ENCODE measurements at places on chromosomes 16 and 17. TPM values are rescaled to one million over a fixed set of nuclear protein-coding genes. Genes with fewer than 3 reads are reported as not detected.

DNA sequence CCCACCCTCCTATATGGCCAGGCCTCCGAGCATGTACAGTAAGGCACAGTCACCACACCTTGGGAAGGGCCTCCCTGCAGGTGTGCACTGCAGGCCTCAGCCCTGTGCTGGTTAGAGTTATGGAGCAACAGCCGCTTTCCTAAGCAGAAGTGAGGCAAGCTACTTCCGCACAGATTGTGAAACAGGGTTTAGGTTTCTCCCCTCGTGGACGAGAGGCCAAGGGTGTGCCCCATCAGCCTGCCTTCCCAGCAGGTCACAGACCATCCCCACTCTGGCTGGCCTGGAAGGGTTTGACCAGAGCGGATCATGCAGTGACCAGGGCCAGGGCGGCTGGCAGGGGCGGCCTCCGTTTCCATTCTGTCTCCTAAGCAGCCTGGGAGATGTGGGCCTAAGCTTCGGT lies 4.7 kb downstream of the MSRB1 start:
- DNase-seq: peak; percentile 91

EXOC3L1 gene
- 2.8 TPM for total RNA-seq

- DNase-seq: peak; percentile 71
Measured at GRCh38 chr16:27920391-27920891, 143.1 kb downstream of the GSG1L start.

GRCh38 chr17:27996202-27997043 lies 46.1 kb upstream of the NLK start:
- DNase-seq: no peak

- DNase-seq: no peak
Measured at GRCh38 chr16:82584553-82585152, 42.1 kb upstream of the CDH13 start.

SRL gene
- total RNA-seq: 400 TPM

CD300LG gene
- 13.7 TPM for total RNA-seq

TMEM92 gene
- total RNA-seq: not detected

GRCh38 chr16:51165043-51165442 lies 14.0 kb upstream of the SALL1 start:
- no peak for DNase-seq

CTRL gene
- total RNA-seq: not detected

CD79B gene
- 2.7 TPM for total RNA-seq

- no peak for DNase-seq
Measured at GRCh38 chr16:27712251-27712711, 162.3 kb downstream of the KATNIP start.

HSD17B2 gene
- total RNA-seq: not detected

KRTAP9-8 gene
- not detected for total RNA-seq

GRCh38 chr16:47043200-47043599 lies 69.7 kb upstream of the DNAJA2 start:
- no peak for DNase-seq

DNA sequence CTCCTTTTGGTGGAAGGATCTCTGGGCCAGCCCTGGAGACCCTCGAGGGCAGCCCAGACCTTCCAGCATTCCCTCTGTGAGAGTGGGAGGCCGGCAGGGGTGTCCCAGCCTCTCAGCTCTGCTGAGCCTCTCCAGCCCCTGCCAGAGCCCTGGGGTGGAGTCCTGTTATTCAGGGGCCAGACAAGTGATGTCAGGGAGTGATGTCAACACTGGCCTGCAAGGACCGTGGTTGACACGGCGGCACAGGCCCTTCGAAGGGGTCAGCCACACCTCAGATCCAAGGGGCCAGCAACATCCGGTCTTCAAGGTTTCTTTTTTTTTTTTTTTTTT lies 231.2 kb downstream of the KATNIP start:
- no peak for DNase-seq

DNA sequence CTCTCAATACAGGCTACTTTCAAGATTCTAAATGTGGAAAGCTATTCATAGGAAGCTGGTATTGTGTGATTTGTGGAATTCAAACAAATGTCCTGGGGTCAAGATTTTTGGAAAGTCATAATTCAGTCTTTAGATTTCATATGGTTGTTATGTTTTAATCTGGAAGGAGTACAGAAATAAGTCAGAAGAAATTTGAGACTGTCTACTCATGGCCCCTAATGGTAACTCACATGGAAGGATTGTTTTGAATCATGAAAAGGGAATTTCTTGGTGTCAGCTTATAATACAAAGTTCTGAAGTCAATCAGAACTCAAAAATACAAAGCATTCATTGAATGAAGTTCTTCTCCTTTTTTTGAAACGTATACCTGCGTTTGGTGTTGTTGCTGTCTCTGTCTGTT lies 3.1 kb downstream of the KCNJ2 start:
- DNase-seq: no peak

- DNase-seq: peak; percentile 82
Measured at GRCh38 chr17:1107777-1108477, 71.9 kb downstream of the ABR start.

- no peak for DNase-seq
Measured at GRCh38 chr16:68786685-68787418, 49.8 kb downstream of the CDH1 start.

PERCC1 gene
- total RNA-seq: not detected

DNA sequence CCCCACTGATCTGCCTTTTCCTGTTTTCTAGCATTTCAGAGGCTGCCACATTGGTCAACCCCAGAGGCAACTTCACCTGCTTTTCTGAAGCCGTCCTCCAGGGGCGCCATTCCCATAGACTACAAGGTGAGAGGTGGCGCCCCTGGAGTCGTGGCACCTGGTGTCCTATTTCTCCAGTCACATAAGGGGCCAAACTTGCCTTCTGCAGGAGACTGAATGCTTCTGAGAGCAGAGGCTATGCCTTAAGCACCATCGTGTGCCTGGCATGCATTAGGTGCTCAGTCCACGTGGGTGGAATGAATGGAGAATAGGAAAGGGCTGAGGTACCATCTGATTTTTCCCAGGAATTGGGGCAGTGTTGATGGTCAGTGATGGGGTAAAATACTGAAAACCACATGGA lies 164.8 kb downstream of the HAPSTR1 start:
- DNase-seq: no peak

GNG13 gene
- not detected for total RNA-seq

GRCh38 chr16:73775841-73776388 lies 520.7 kb upstream of the PSMD7 start:
- no peak for DNase-seq

ZNF750 gene
- total RNA-seq: not detected

EPOP gene
- 2.3 TPM for total RNA-seq

DNA sequence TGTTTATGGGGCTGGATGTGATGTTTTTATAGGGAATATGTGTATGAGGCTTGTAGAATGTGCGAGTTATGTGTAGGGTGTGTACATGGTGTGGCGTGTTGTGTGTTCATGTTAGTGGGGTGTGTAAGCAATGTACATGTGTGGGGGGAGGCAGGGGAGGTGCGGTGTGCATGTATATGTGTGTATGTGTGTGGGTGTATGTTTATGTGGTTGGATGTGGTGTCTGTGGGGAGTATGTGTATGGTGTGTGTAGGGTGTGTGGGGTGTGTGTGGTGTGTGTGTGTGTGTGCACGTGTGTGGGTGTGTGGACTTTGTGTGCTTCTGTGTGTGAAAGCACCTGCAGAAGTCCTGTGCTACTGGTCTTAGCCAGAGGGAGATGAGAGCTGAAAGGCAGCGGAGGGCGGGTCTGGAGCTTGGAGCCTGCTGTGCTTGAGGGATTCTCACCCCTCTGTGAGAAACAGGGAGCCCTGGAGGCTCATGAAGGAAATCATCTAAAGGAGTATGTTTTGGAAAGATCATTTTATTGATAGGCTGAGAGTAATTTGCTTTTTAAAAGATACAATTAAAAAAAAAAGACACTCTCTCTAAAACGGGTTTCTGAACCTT lies 222.7 kb downstream of the HS3ST4 start:
- DNase-seq: no peak

GRCh38 chr17:44747566-44747965 lies 11.2 kb upstream of the ADAM11 start:
- DNase-seq: no peak

DNA sequence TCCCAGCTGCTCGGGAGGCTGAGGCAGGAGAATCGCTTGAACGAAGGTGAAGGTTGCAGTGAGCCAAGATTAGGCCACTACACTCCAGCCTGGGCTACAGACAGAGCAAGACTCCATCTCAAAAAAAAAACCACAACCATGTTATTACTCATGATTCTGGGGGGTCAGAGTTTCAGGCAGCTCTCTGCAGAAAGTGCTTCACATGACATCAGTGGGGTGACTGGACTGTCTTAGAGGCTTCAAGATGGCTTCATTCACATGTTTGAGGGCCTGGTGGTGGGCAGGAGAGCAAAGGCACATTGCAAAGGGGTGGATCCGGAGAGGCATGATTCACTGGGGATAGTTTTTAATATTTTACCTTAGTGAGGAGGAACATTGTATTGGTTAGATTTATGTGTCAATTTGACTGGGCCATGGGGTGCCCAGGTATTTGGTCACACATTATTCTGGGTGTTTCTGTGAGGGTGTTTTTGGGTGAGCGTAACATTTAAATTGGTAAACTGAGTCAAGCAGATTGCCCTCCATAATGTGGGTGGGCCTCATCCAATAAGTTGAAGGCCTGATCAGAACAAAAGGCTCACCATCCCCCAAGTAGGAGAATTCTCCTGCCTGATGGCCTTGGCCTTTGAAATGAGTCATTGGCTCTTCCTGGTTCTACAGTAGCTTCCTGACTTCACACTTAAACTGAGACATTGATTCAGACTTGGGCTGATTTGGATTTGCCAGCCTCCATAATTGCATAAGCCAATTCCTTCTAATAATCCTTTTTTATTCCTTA lies 109.8 kb downstream of the GOSR1 start:
- DNase-seq: no peak

- DNase-seq: no peak
Measured at GRCh38 chr17:43818966-43819365, 14.0 kb downstream of the MPP3 start.

- DNase-seq: peak; percentile 53
Measured at GRCh38 chr16:86827521-86827920, 249.2 kb downstream of the FOXL1 start.

KRT16 gene
- not detected for total RNA-seq

GRCh38 chr17:64741038-64741641 lies 79.0 kb upstream of the SMURF2 start:
- no peak for DNase-seq

RFFL gene
- 15.5 TPM for total RNA-seq

RRAD gene
- 245 TPM for total RNA-seq

GRCh38 chr17:79461041-79461440 lies 149.8 kb downstream of the RBFOX3 start:
- no peak for DNase-seq

GRCh38 chr17:9776911-9777310 lies 14.5 kb downstream of the DHRS7C start:
- no peak for DNase-seq

DNA sequence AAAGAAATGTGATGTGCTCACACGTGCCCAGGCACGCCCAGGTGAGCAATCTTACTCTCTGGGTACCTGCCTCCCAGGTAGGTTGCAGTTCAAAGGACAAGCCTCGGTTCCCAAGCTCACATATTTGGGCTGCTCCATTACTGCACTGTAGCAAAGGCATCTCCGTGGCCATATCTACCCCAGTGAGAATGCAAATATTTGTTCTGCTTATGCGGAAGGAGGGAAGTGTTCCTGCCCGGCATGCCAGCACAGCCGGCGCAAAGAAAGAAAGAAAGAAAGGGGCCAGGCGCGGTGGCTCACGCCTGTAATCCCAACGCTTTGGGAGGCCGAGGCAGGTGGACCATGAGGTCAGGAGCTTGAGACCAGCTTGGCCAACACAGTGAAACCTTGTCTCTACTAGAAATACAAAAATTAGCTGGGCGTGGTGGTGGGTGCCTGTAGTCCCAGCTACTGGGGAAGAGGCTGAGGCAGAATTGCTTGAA lies 30.7 kb downstream of the SLC43A2 start:
- DNase-seq: no peak

IGSF6 gene
- total RNA-seq: 2.3 TPM

GRCh38 chr17:68011199-68011665 lies 15.0 kb upstream of the C17orf58 start:
- peak; percentile 87 for DNase-seq

DNA sequence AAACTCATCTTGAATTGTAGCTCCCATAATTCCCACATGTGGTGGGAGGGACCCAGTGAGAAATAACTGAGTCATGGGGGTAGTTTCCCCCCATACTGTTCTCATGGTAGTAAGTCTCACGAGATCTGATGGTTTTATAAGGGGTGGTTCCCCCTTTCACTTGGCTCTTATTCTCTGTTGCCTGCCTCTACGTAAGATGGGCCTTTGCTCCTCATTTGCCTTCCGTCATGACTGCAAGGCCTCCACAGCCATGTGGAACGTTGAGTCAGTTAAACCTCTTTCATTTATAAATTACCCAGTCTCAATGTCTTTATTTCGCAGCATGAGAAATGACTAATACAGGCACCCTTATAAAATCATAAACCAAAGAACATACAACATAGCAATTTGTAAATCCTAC lies 79.0 kb downstream of the XYLT1 start:
- peak; percentile 36 for DNase-seq

- DNase-seq: no peak
Measured at GRCh38 chr17:74545843-74546230, at the start of gene CD300C. Gene CD300C (minus strand): TSS chr17:74546115. CDS start chr17:74545782, 333 bp downstream.

CD300C gene
- 0.24 TPM for total RNA-seq

ANKRD40 gene
- total RNA-seq: 47.6 TPM

- no peak for DNase-seq
Measured at GRCh38 chr17:59046192-59046591, 60.5 kb downstream of the TRIM37 start.

GRCh38 chr16:79605999-79606398 lies 5.5 kb upstream of the MAF start:
- no peak for DNase-seq
